NAMALWA (cell line): ENCODE measurements at places on chromosomes 5 and 9.

GRCh38 chr5:77893225-77893860 lies 117.2 kb upstream of the TBCA start:
- no peak for DNase-seq

GRCh38 chr9:34628656-34629490 lies at the start of gene ARID3C:
TSS of gene ARID3C (minus strand) at chr9:34629066. CDS start at chr9:34628014, 1,052 bp downstream.
- no peak for DNase-seq

DNA sequence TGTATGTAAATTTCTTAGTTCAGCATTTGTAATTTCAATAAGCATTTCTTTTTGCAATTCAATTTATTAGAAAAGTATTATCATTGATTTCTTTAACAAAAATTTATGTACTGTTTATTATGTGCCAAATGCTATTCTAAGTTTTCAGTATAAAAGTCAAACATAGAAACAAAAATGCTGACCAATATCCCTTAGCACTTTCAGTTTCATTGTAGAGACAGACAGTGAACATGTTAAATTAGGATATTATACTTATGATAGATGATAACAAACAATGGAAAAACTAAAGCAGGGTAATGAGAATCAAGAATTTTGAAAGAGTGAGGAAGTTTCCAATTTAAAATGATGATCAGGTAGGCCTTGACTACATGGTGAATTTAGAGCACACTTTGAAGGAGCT lies 1106.0 kb downstream of the TAF11L14 start:
- no peak for DNase-seq

DNA sequence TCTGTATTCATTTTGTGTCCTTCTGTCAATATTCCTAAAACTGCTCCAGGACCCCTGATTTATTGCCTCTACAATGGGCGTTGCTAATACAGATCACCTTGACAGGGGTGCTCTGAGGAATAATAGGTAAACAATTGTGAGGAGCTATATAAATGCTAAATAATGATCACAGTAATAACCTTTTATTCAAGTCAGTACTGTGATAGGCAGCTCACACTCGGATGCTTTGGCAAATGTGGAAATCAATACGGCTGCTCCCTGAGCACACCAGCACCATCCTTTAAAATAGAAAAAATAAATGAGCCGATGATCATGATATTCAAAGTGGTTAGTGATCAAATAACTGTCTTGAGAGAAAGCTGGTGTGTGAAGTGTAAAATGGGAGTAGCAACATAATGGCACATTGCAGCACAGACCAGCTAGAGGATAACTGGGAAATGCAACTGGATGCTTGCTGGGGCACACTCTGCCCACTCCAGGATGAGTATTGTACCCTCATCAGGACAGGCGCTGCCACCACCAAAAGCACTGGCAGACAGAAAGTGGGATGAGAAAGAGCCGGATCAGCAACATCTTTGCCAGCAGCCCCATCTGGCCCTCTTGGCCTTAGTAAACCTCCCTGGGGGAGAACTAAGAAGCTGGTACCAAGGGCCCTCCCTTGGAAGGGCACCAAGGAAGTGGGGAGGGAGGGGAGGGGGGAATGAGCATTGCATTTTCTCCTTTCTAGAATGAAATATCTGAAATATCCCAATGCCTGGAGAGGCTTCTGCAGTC lies 69.4 kb upstream of the SPATA31D4 start:
- DNase-seq: no peak

DNA sequence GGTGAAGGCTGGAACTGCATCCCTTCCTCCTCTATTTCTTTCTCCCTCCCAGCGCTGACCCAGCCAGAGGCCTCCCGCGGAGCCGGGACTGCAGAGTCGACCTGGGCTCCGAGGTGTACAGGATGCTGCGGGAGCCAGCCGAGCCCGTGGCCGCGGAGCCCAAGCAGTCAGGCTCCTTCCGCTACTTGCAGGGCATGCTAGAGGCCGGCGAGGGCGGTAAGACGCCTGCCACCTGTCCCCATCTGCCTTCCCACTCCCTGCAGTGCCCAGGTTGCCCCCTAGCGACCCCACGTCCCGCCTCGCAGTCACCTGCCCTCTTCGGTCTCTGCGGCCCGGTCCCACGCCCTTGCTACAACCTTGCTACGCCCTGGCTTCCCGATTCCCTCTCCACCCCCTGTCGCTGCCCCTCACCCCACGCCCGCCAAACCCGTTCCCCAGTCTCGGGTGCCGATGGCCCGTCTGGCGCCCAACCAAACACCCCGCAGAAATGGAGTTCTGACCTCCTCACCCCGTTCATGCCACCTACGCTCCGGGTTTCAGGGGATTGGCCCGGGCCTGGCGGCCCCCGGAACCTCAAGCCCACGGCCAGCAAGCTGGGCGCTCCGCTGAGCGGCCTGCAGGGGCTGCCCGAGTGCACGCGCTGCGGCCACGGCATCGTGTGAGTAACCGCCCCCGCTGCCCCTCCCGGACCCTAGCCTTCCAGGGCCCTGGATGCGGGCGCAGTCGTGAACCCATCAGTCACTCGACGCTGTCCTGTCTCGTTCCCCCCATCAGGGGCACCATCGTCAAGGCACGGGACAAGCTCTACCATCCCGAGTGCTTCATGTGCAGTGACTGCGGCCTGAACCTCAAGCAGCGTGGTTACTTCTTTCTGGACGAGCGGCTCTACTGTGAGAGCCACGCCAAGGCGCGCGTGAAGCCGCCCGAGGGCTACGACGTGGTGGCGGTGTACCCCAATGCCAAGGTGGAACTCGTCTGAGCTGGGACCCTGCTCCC lies 14.1 kb downstream of the PDLIM4 start:
- no peak for DNase-seq

- DNase-seq: no peak
These were observed 1767.0 kb downstream of the MAT2B start for GRCh38 chr5:165272436-165272835.

GRCh38 chr9:68560071-68560844 lies 19.6 kb upstream of the TMEM252 start:
- DNase-seq: peak; percentile 74

GRCh38 chr5:173665326-173665725 lies 48.9 kb upstream of the BOD1 start:
- no peak for DNase-seq

- DNase-seq: no peak
These were observed 19.8 kb downstream of the COL27A1 start for GRCh38 chr9:114174876-114175771.

GRCh38 chr9:79233542-79233941 lies 338.2 kb upstream of the TLE4 start:
- DNase-seq: peak; percentile 59

- DNase-seq: no peak
These were observed 187.4 kb upstream of the SLC24A2 start for GRCh38 chr9:19976226-19976625.

- DNase-seq: no peak
These were observed 390.3 kb downstream of the ANXA1 start for GRCh38 chr9:73541923-73542322.

GRCh38 chr5:73263001-73263710 lies 90.2 kb downstream of the TMEM174 start:
- DNase-seq: no peak

DNA sequence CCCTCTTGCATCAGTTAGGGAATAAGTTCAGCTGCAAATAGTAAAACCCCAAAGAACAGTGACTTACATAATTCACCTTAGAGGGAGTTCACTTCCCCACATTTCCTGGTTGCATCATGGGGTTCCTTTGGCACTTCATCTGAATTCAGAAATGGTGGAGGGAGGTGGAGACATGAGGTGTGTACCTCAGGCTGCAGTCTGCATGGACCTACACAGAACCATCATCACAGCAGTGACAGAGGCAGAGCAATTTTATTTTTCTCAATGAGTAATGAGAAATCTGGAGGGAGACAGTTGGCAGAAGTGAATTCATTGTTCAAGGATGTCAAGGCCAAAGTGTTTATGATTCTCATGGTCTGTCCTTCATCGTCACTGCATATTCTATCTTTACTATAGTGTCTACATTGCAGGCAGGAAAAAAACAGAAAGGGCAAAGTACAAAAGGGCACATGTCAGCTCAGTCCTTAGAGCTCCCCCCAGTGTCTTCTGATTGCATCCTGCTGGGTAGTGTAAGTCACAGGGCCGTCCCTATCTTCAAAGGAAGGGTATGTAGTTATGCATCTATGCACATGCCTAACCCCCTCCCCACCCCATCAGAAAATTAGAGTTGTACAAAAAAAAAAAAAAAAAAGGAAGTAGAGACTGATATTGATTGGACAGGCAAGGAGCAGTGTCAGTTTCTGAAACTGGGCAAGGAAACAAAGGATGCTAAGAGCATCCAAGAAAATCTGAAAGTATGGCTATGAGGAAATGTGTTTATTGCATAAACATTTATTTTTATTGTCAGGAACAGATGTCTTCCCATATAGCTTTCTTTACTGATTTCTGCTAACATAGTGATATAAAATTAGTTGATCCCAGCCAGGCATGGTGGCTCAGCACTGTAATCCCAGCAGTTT lies 132.7 kb upstream of the APC start:
- DNase-seq: peak; percentile 82

DNA sequence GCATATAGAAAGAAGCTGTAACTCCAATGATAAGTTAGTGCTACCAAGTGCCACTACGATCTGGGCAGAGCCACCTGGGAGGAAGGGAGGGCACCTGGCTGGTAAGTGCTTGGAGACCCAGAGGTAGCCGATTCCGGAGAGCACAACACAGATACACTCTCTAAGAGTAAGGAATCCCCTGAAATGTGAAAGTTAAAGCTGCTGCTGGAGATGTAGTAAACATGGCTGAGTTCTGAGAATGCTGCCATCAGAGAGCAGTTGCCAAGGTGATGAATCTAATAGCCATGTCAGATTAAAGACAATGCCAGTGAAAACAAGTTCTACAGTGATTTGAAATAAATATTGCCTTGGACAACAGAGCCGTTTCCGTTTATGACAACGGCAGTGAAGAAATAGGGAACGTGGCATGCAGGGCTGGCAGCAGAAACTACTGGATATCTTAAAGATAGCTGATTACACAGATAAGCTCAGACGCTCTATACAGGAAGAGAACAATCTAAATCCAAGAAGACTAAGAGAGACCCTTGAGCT lies 561.2 kb upstream of the C9orf72 start:
- no peak for DNase-seq

GRCh38 chr9:107669422-107669821 lies 179.9 kb upstream of the KLF4 start:
- no peak for DNase-seq

DNA sequence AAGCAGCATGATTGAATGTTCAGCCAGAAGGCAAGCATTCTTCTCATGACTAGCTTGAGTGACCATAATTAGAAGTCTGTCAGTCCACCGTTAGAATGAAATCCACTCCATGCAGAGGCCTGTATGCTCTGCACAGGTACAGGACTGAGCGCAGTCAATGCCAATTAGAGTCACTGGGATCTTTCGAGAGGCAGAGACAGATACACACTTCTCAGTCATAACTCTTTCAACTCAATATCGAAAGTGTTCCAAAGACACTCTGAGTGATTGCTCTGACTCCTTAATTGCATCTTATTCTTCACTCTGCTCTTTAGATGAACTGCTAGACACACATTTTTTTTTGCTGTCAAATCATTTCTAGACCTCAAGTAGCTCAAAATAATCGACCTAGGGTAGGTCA lies 203.6 kb downstream of the GABRB2 start:
- no peak for DNase-seq

GRCh38 chr5:128290152-128290858 lies 206.7 kb downstream of the SLC12A2 start:
- DNase-seq: no peak

DNA sequence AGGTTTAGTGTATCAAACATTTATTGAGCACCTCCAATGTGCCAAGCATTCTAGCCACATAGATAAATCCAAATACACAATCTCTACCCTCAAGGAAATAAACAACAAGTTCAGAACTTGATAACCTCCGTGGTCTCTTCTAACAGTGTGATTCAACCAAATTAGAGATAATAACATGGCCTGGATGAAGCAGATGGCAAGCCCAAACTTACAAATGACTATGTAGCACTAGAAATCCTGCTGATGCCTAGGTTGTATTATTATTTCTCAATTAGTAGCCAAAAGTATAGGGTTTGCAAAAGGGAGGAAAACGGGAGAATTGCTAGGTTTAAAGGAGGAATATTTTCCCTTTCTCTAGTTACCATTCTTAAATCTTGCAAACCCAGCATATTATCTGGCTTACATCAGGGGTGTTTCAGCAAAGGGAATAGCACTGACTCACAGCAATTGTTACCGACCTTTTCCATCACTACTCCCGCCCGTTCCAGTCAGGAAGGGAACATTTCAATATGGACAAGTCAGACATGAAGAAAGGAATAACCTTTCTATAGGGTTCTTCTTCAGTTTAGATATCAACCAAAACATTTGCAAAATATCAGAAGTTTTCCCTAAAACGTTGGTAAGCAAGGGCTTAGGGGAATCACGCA lies 2.3 kb downstream of the DPYSL3 start:
- DNase-seq: no peak

- DNase-seq: no peak
These were observed 5.1 kb downstream of the MYMK start for GRCh38 chr9:133519693-133520092.

- DNase-seq: no peak
These were observed 193.3 kb downstream of the LURAP1L start for GRCh38 chr9:12968093-12968492.

DNA sequence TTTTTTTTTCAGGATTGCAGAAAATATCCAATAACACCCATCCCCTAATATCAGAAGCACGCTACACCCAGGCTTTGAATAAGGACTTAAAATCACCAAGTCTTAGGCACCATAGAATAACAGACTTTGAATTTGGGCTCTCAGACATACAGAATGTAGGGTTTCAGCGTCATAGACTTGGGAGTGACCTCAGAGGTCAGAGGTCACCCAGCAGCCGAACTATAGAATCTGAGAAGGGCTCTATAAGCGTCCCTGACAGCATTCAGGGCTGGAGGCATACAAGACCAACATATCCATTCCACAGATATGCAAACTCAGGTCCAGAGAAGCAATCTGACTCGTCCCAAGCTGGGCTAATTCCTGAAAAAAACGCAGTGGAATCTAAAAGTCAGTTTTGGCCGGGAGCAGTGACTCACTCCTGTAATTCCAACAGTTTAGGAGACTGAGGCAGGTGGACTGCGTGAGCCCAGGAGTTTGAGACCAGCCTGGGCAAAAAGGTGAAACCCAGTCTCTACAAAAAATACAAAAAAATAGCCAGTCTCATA lies 34.7 kb downstream of the SLC6A7 start:
- DNase-seq: no peak

- DNase-seq: no peak
These were observed 393.6 kb upstream of the IZUMO3 start for GRCh38 chr9:24939109-24939850.

GRCh38 chr9:83981126-83981871 lies 694 bp downstream of the RMI1 start:
- peak; percentile 68 for DNase-seq

- DNase-seq: no peak
These were observed 21.5 kb downstream of the PLPP7 start for GRCh38 chr9:131310833-131311554.

DNA sequence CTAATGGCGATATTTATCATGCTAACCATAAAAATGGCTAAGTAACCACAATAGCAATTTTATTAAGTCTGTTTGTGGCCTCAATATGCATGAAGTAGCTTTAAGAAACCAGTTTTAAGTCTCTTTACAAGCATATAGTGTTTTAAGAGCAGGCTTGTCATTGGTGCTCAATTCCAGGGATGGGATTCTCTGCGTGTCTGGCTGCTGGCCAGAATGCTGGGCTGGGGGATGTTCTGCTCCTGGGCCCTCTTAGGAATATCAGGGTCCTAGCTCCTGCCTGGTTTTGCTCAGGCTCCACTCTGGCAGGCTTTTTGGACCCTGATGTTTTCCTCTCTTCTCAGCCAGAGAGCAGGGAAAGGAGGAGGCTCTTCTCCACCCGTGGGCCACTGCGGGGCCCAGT lies 127.2 kb downstream of the PDE8B start:
- no peak for DNase-seq

- DNase-seq: peak; percentile 16
These were observed 789 bp downstream of the COL27A1 start for GRCh38 chr9:114155995-114156656.
